ENCODE measurements at places on chromosomes 6 and 20.
A peak's percentile ranks its signal among the peaks of the same experiment; 100 is the strongest.

DNA sequence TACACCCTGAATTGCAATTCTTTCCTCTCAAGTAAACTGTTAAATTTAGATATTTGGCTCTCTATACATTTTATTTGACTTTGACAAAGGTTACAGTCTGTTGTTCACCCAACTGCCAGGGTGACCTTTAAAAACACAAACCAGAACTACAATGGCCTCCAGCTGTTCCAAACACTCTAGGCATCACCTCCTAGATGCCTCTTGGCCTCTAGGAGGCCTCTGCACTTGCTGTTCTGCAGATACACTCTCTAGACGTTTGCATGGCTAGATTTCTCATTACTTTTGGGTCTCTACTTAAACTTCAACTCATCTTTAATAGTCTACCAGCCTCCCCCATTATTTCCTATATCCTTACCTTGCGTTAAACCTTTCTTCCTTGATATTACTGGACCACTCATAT, 102.8 kb upstream of the BEND3 start:
- DNase-seq, result no peak

DNA sequence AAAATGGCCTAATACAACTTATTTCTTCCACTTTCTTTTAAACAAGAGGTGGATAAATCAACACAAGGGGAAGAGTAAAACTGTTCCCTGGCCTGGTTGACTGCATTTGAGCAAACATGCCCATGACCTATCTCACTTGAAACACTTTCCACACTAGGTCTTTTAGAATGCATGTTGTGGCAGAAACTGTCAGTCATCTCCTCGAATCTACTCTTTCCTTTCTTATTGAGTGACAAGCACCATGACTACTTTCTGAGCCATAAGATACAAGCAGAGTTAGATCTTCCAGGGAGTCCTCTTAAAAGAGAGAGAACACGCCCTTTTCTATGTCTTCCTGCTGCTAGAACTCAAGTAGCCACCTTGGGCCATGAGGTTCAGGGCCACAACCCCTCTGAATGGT, 66.5 kb downstream of the PTPRT start:
- DNase-seq, result no peak

- DNase-seq, result no peak
These were observed 22.3 kb downstream of the ACTR5 start for GRCh38 chr20:38770546-38770945.

DNA sequence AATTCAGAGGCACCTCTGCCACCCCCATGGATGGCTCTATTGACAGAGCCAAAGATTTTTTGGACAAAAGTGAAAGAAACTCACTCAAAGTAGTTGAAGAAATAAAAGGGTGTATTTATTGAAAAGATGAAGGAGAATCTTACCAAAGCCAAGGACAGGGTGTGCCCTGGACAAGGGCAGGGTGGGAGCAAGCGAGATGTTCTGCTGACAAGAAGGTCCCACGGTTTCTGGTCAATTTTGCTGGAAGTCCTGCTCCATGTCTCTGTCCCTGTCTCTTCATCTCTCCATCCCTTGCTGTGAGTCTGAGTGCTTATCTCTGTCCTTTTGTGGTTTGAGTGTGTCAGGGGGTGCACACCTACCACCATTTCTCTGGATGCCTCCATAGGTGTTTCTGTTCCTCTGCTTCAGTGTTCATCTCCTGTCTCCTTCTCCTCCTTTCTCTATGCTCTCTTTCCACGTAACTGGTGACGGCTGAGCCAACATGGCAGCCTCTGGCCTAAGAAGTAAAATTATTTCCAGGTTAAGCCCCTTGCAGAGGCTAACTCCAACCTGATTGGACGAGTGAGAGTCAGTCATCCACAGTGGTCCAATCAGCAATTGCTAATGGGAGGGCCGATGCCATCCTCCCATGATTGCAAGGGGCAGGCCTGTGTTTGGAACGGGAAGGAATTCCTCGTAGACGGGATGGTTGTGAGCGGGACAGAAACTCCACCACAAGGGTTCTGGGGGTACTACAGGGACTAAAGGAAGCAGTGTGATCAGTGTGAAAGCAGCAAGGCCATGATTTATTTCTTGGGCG, 502.1 kb upstream of the CDH4 start:
- DNase-seq, result peak; percentile 21

GRCh38 chr6:142485256-142485655, 183.4 kb downstream of the ADGRG6 start:
- no peak for DNase-seq

- DNase-seq, result no peak
These were observed 198.7 kb downstream of the RIMS1 start for GRCh38 chr6:72084992-72085569.

GRCh38 chr20:52201395-52201794, 9.8 kb upstream of the ZFP64 start:
- no peak for DNase-seq

GRCh38 chr6:114556846-114557488, 214.1 kb upstream of the HS3ST5 start:
- DNase-seq, result no peak

- DNase-seq, result no peak
These were observed 323.8 kb upstream of the JARID2 start for GRCh38 chr6:14921878-14922671.

GRCh38 chr20:44707018-44707579, 8.1 kb upstream of the CCN5 start:
- no peak for DNase-seq

- DNase-seq, result no peak
These were observed 558 bp downstream of the LINC00237 start for GRCh38 chr20:21105429-21106170.

DNA sequence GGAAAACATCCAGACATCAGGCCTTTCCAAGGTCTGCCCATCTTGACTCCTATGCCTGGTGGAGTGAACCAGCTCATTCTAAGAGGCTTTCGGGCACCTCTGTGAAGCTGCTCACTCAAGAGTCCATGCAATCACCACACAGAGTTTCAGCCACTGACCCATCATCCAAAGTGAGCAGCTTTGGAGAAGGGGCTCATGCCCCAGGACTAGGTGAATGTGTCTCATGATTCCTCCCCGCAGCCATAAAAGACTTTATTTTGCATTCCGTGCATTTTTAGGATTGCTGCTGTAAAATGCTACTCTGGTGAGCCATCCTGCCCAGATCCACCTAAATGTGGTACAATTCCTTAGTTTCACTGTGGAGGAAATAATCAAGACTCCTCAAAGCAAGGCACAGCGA, 44.5 kb upstream of the EZR start:
- DNase-seq, result no peak

DNA sequence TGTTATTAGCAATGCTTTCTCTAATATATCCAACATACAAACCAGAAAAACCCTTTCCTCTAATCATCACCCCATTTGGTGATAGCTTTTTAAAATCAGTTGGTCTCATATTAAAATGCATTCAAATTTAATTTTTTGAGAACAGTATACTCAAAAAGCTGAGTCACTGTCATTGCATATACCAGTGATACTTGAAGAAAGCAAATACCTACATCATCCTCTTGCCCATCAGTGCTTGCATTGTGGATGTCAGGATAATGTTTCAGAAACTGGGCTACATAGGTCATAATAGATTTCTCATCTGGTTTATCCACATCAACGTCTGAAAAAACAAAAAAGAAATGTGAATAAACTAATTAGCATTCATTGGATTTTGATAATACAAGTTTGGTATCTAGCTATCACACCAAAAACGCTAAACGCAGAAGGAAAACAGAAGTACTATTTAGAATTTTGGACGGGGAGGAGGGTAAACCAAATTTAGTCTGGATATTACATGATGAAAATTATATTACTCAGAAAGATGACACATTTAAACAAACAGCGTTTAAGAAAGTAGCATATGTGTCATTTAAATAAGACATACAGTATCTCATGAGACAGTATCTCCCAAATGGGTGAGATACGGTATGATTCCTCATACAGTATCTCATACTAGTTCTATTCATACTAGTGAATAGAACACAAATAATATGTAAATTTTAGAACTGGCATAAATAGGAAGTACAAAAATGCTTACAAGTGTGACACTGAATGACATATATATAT, 134.6 kb downstream of the SYNE1 start:
- no peak for DNase-seq

- DNase-seq, result no peak
These were observed 21.9 kb upstream of the CDH22 start for GRCh38 chr20:46330072-46330763.

GRCh38 chr6:100194535-100194934, 200.5 kb upstream of the MCHR2 start:
- DNase-seq, result no peak

DNA sequence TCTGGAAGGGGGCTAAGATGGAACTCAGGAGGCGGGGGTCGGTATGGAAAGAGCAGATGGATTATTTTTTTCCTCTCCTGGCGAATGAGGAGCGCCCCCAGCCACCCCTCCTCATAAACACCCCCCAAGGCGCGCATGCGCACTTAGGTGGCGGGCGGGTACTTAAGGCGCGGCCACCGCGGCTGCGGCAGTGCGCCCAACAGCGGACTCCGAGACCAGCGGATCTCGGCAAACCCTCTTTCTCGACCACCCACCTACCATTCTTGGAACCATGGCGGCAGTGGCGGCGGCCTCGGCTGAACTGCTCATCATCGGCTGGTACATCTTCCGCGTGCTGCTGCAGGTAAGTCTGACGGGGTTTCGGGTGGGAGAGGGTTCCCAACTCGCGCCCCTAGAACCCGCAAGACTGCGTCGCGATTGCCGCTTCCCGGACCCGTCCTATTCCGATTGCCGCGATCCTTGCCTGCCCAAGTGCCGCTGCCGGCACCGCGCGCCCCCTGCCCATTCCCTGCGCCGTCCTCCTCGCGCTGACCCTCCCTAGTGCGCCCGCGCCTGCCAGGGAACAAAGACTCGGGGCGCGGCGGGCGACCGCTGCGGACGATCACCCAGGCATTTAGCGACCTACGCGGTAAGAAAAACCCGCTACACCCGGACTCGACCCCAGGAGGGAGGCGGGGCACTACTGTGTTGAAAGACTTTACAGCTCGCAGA, at the start of gene NNAT:
NNAT (plus strand) TSS at position 190 of the 711 bp plus-strand sequence; CDS start at position 272, 82 bp downstream.
- no peak for DNase-seq

- DNase-seq, result no peak
These were observed 99.0 kb upstream of the ZFP64 start for GRCh38 chr20:52290569-52290968.

DNA sequence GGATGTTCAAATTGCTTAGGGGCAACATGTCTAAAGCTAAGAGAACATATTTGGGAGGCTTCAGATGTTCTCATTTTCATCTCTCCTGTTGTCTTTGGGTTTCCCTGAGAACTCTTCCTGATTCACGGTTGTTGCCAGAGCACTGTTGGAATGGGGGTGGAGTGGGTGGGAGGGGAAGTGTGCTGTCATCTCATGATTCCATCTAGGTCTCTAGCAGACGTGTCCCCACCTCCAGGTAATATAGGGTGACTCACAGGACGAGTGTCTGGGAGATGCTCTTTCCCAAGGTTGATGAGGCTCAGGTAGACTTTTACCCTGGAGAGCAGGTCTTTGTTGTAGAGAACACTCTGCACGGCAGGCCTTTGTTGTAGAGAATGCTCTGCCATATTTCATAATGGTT, 636.9 kb downstream of the QKI start:
- no peak for DNase-seq

GRCh38 chr20:60214901-60215815, 256.9 kb downstream of the CDH26 start:
- no peak for DNase-seq

- no peak for DNase-seq
These were observed 111.0 kb upstream of the TMEM170B start for GRCh38 chr6:11426571-11426970.

GRCh38 chr20:48648482-48649051, 179.2 kb downstream of the PREX1 start:
- DNase-seq, result no peak

GRCh38 chr6:42758756-42759430, 13.0 kb upstream of the TBCC start:
- DNase-seq, result no peak

- no peak for DNase-seq
These were observed 100.4 kb downstream of the SNX5 start for GRCh38 chr20:17868151-17868550.
